ENCODE measurements at places on chromosomes 16 and 17.

DNA sequence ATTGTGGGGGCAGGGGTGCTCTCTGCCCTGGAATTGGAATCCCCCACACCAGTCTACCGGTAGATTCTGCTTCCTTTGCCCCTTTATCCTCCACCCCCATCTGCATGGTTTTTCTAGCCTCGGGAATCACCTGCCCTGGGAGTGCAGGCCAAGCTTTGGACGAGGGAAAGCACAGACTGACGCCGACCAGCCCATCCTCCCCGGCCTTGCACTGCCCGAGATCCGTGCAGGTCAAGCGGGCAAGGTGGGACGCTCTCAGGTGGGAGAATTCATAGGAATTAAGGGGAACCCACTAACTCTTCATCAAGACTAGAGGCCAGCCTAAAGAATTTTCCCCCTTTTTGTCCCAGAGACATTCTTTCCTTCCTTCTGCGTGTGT is 9.9 kb upstream of the HOXB13 start:
- no peak for DNase-seq

DNA sequence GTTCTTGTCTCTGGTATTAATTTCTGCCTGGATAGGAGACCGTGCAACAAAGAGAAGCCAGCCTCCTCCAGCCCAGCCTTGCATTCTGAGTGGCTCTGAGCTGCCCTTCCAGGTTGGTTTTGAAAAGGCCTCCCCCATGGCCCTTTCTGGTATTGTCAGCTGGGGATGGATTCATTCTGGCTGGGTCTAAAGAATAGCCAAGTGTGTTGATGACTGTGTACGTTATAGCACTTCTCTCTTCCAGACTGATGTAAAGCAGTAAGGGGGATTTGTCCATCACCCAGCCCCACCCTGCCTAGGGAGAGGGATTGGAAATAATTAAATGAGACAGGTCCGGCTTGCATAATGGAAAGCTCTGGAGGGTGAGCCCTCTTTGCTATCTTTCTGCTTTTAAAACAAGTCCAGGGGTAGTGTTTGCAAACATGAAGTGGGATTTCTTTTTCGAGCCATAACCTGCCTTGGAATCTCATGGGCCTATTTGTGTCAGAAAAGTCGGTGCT is 146.4 kb downstream of the MSI2 start:
- no peak for DNase-seq

DNA sequence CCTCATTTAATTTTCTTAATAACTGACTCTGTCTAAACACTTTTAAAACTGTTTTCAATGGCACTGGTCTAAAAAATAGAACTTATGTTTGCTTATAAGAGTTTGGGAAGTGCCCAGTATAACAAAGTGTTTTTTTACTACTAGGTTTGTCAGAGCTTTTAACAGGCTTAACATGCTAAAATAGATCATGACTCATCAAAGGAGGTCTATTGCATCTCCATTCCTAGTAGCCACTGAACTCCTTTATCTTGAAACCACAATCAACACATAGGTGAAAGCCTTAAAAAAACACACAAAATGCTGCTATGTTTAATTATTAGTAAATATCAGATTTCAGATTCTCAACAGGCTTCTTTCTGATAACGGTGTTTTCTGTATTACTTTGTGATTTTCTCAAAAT is 196.4 kb upstream of the KIF2B start:
- no peak for DNase-seq

DNA sequence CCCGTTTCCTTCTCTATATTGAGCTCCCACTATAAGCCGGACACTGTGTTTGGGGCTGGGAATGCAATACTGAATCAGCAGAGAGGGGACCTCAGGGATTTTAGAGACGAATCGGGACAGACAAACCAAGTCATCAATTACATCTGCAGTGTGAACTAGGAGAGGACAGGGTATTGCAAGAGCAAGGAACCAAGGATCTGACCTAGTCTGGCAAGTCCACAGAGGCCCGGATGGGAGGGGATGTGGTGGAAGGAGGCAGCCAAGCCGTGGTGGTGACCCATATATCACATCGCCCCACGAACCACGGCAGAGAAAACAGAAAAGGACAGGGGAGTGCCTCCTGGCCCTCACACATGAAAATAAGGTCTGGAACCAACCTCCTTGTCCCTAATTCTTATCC is 28.1 kb upstream of the NXPH3 start:
- DNase-seq = no peak

- DNase-seq = peak; percentile 67
Observed at GRCh38 chr17:77472468-77473310, 331.9 kb downstream of the SEC14L1 start.
